ENCODE measurements at places on chromosomes 11 and 22. TPM values are rescaled to one million over a fixed set of nuclear protein-coding genes. Genes with fewer than 3 reads are reported as not detected.

MN1 gene
- 3.1 TPM for polyA plus RNA-seq

TSSK2 gene
- not detected for polyA plus RNA-seq

OR8G1 gene
- not detected for polyA plus RNA-seq

OR10A2 gene
- not detected for polyA plus RNA-seq

DNA sequence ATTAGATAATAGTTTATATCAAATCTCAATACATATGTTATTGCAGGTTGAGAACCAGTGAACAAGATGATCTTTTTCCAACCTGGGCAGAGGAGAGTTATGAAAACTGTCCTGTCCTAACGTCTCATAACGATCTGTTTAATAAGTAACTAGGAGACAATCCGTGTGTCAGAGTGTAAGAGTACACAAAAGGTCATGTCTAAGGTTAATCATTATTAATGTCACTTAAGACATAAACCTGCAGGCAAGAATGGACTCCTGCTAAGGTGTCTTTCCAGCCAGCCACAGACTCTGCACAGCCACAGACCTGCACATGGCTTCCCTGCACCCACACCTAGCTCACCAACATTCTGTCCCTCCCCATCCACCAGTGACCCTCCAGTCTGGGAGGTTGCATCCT is 10.1 kb downstream of the SLC5A4 start:
- no peak for DNase-seq

TEF gene
- 14.3 TPM for polyA plus RNA-seq

DNA sequence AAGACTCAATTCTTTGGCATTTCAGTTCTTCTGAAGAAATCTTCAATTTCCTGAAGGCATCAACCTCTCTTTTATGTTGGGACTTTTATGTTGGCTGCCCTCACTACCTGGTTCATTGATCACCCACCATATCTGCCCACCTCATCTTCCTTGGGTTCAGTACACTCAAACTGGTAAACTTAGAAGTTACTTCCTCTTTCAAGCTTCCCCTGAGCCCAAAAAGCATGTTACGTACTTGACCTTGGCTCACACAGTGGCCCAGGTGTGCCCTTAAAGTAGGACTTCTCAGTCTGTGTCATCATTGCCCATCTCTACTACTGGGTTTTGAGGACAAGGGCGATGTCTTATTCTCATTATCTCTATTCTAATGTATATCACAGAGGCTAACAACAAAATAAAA is 86.1 kb downstream of the GRIA4 start:
- no peak for DNase-seq

DNA sequence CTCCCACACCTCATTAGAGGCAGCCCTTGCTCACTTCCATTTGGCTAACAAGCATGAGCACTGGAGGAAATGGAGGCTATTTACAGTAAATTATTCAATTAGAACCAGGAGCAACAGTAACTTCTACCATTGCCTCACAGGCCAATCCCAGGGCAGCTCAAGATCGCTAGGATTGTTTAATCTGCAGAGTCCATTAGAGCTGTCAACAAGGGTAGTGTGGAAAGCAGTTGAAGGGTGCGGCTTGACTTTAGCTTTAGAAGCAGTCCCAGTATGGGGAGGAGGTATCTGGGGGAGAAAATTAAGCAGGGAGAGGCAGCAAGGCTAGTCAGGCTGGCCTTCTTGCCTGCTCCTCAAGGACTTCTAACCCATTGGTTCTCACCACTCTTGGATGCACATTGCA is 38.3 kb upstream of the CYP2R1 start:
- DNase-seq: no peak

GRCh38 chr11:17331669-17332068 is 19.9 kb upstream of the NCR3LG1 start:
- DNase-seq: no peak

- no peak for DNase-seq
Observed at GRCh38 chr22:22881116-22882000, 6.3 kb upstream of the IGLL5 start.

MDK gene
- 948 TPM for polyA plus RNA-seq

DNA sequence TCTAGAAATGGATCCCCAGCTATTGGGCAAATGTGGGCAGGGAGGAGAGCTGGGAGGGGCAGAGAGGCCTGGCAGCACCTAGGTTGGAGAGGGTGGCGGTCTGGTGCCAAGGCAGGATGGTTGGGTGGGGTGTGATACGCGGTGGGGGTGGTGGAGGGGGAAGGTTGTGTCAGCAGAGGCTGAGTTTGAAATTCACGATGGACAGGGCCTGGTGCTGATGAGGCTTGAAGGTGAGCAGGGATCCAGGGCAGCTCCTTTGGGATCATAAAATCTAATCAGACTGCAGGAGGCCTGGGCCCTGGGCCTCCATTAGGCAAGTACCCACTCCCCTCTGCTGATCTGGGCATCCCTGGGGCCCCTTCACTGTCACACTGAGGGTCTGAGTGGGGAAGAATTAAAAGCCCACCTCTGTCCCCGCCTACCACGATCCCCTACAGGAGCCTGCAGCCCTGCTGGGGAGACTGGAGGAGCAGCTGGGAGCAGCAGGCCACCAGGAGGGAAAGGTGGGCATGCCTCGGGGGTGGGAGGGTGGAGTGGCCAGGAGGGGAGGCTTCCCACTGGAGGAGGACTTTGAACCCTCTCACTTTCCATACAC is 24.0 kb downstream of the IGLL1 start:
- no peak for DNase-seq

GRCh38 chr11:124749912-124750311 is 2.1 kb downstream of the VSIG2 start:
- DNase-seq: no peak

SLN gene
- not detected for polyA plus RNA-seq

DNA sequence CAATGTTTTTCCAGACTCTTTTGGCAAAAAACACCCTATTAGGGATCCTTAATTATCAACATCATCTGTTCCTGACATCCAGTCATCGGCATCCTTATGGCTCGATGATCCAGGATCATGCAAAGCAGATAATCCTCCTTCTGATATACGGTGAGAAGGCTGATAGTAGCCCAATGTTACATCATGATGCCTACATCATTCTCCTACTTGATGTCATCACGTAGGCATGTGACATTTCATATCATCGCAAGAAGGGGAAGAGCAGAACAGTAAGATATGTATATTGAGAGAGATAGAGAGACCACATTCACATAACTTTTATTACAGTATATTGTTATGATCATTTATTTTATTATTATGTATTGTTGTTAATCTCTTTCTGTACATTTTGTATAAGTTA is 168.6 kb downstream of the ADAMTS15 start:
- DNase-seq: no peak

DNA sequence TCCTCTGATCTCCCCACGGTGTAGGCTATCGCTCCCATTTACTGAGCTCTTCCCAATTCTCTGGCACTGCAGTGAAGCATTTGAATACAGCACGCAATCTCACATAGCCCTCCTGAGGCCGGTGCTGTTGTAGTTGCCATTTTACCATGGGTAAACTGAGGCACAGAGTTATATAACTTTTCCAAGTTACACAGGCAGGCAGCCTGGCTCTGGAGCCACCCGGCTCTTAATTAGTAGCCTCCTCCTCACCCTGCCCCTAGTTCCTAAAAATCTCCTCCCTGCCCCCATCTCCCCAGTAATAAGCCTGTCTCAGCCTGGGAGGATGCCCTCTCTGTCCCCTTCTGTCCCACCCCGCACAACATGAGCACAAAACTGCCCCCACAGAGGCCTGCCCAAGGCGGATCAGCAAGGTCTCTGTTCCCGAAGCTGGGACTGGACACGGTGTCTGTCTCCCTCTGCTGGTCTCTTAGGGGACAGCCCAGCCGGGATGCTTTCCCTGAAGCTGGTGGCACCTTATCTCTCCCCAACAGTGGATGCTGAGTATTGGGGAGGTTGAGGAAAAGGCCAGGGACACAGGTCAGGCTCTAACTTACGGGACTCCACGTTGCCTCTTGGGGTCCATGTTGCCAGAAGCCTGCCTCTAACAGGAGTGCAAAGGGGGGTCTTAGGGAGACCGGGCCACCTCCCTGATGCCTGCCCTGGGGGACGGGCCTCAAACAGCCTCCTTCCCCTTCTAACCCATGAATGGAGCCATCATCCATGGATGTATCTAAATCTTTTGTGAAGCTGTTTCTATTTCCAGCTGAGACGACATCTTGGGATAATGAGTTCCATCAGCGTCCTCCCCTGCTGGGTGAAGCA is 9.1 kb upstream of the CLCF1 start:
- peak; percentile 94 for DNase-seq

DNA sequence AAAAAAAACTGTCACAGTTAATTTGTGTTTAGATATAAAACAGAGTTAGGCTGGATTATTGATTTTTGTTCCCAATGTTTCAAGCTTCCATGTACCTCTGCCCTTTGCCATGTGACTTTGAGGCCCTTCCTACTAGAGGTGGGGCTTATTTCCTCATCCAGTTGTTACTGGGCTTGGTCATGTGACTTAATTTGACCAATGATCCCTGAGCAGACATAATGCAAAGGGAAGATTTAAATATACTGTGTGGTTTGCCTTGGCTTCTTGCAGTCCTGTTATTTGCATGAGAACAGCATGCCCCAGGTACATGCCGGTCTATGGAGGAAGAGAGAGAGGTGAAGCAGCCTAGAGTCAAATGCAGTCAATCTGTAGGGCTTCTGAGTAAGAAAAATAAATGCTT is 347.0 kb downstream of the MIAT start:
- no peak for DNase-seq

DNA sequence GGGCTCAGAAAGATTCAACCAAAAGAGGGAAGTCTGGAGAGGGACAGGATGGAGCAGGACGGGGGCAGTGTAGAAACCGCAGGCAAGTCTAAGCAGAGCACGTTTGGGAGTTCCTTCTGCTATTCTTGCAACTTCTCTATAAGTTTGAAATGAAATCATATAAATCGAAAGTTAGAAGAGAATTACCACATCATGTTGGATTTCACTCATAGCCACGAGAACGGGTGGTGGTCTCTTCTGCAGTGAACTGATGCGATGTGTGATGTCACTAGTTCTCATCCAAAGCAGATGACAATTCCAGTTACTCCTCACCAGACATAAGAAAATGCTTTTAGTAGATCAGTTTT is 36.0 kb downstream of the KCNQ1 start:
- no peak for DNase-seq

DNA sequence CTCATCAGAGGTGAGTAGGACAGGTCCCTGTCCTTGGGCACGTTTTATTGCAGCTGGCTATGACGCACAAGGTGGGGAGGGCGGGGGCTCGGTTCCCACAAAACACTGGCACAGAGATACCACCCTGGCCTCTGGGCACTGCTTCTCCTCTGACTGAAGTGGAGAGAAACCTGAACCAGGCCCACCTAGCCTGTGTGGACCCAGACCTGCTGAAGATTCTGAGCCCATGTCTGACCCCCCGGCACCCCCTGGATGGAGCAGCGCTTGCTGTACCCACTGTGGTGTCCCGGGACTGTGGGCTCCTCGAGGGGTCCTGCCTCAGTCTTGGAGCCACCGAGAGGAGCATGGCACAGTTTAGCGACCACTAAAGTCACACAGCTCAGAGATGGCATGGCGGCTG is 72.6 kb downstream of the PARVB start:
- DNase-seq: no peak

NPAS4 gene
- 0.73 TPM for polyA plus RNA-seq

HBG1 gene
- not detected for polyA plus RNA-seq

NAALADL1 gene
- 9.9 TPM for polyA plus RNA-seq

CHRM1 gene
- polyA plus RNA-seq: 0.08 TPM

DNA sequence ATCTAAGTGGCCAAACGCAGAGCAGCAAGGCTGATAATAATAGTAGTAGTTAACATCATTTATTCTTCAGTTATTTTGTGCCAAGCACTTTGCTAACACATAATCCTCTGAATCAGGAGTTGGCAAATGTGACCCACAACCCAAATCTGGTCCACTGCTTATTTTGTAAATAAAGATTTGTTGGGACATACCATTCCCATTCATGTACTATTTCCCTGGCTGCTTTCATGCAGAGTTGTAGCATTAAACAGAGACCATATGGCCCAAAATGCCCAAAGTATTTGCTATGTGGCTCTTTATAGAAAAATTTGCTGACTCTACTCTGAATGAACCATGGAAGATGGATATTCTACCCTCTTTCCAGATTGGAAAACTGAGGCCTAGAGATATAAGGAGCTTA is 50.3 kb downstream of the COMMD9 start:
- DNase-seq: no peak

GRCh38 chr11:61129639-61130523 is 27.6 kb downstream of the CD5 start:
- peak; percentile 98 for DNase-seq

GRCh38 chr11:134460062-134460561 is 48.1 kb upstream of the B3GAT1 start:
- DNase-seq: no peak

DNA sequence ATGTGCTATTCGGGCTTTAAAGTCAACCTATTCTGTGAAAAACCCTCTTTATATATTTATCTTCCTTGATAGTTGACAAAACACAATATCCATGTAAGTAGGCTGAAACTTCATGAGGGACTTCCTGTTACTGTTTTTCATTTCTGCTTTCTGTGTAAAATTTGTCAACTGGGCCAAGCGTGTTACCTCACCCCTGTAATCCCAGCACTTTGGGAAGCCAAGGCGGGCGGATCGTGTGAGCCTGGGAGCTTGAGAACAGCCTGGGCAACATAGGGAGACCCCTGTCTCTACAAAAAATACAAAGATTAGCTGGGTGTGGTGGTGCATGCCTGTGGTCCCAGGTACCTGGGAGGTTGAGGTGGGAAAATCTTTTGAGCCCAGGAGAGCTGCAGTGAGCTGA is 66.5 kb upstream of the SLC25A18 start:
- no peak for DNase-seq

DNA sequence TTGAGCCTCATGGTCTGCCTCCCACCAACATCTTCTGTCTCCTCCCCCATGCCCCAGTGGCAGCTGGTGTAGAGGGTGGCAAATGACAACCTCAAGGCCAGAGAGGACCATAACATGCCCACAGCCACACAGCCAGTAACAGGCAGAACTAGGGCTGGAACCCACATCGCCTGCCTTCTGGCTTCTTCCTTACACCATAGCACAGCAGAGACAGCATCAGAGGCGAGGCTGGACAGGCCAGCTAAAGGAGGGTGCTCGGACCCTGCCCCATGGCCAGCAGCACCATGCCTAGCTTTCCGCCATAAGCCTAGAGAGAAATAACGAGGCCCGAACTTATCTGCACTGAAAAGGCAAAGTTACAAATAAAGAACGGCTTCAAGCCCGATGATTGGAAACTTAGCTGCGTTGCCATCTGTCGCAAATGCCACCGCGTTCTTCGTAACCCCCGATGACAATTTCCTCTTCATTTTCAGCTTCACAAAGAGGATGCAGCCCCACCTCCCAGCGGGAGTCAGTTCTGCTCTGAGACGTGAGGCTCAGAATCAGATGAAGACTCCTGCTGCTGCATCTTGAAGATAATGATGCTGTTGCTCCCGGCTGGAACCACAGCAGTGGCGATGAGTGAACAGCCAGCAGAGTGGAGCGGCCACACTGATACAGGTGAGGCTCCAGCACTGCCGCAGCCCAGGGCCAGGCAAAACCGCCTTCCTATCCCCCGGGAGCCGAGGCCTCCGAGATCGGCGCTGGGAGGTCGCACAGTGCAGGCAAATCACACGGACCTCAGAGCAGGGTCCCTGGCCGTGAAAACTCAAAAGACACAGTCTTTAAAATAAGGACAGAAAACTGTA is 73.8 kb upstream of the RTL6 start:
- no peak for DNase-seq

SCGB2A2 gene
- not detected for polyA plus RNA-seq

All from H1 (cell line).